ENCODE measurements at places on chromosomes 1 and 21.

DNA sequence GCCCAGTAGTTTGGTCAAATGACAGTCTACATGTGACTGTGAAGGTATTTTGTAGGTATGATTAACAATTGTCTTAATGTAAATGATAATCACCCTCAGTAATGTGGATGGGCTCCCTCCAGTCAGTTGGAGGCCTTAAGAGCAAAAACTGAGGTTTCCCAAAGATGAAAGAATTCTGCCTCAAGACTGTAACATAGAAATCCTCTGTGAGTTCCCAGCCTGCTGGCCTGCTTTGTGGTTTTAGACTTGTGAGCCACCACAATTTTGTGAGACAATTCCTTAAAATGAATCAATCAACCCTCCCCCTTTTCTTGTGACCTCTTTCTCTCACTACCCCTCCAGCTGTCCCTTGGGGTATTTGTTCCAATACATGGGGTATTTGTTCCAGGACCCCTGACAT, 226.4 kb upstream of the DPYD start:
- no peak for DNase-seq

GRCh38 chr21:39911286-39912199, 44.3 kb downstream of the PCP4 start:
- no peak for DNase-seq

DNA sequence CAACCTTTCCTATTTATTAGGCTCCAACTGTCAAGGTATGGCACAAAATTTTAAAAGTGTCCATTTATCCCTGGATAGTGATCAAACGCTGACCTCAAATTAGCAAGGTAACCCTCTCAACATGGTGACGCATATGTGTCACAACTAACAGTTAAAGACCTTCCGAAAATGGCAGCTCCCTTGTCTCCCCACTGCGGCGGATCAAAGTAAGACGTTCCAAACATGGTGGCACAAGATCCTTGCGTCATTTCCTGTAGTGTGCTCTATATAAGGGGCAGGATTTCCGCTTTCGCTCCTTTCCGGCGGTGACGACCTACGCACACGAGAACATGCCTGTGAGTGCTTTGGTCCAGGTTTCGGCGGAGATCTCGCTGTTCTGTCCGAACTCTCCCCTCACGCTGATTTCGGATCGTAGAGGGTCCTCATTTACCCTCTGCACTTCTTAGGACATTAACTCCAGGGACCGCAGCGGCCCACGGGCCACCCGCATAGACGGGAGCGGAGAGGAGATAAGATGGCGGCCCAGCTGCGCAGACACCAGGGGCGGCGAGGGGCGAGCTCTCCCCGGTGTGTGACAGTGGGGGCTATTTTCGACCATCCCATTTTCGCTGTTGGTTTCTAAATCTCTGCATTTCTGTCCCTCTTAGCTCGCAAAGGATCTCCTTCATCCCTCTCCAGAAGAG, at the start of gene RPS27:
Gene RPS27, plus strand, starts transcription at position 295 of the 683 bp plus-strand sequence. Its CDS starts 35 bp downstream, at position 330.
- peak; percentile 98 for DNase-seq

DNA sequence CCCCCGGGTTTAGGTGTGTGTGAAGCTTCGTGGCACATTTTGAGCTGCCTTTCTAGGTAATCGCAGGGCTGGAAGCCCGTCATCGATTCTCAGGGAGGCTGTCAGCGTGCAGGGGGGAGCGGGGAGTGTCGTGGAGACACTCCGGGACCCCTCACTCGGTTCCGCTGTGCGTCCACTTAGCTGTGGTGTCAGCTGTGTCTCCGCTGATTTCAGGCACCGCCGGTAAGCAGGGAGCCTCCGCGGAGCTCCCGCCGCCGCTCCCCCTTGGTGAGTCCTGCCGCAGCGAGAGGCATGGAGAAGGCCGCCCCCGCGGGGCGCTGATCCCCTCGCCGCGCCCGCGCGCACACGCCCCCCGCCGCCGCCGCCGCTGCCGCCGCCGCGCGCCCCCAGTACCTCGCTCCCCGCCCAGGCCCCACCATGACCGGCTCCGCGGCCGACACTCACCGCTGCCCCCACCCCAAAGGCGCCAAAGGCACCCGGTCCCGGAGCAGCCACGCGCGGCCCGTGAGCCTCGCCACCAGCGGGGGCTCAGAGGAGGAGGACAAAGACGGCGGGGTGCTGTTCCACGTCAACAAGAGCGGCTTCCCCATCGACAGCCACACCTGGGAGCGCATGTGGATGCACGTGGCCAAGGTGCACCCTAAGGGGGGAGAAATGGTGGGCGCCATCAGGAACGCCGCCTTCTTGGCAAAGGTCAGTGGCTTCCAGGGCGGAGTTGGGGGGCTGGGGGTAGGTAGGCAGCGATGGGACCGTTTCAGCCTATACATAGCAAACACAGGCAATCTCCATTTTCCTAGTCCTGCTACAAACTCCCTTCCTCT, 995 bp downstream of the VASH2 start:
- DNase-seq = no peak

DNA sequence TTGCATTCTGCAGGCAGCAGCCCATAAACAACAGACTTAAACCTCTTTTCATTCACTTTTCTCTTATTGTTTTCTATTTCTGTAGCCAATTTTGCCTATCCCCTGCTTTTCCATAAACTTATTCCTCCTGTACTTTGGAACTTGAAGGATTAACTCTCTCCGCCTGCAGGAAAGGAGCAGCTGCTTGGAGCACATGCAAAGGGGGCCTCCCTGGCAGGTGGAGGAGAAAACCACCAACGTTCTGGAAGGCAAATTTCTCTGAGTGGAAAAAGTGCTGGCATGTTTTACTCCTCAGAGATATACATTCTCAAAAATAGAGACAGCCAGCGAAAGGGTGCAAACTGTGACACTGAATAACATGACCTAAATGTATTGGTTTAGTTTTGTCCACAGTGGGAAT, 33.6 kb downstream of the RGS21 start:
- DNase-seq = no peak

DNA sequence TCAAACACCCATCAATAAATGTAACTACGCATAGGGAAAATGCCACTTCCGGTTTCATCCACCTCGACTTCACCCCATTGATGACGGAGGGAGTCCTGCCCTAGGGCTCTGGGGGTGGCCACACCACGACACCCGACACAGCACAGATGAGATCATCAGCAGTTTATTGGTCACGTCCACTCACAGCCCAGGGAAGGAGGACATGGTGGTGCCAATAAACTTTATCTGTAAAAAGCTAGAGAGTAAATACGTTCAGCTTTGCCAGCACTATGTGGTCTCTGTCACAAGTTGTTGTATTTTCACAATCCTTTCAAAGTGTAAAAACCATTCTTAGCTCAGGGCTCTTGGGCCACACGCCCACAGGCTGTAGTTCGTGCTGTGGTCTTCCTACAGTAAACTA, 16.3 kb downstream of the SETD4 start:
- DNase-seq = no peak

DNA sequence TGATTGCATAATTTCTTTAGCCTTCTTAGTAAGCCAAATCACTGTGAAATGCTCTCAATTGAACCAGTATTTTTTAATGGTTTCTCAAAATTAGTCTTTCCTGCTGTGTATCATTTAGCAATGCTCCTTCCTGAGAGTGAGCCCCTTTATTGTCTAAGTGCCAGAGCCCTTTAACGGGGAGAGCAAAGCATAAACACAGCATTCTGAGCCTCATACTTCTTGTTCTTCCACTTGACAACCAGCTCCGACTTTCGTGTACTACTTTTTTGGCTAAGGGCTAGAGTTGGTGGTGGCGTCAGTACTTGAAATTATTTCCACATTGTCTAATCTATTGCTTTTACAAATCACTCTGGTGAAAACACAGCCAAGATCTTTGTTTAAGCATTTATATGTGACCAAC, 299.0 kb downstream of the TPR start:
- no peak for DNase-seq

- DNase-seq = no peak
These were observed 108.1 kb upstream of the CSF3R start for GRCh38 chr1:36590771-36591170.

DNA sequence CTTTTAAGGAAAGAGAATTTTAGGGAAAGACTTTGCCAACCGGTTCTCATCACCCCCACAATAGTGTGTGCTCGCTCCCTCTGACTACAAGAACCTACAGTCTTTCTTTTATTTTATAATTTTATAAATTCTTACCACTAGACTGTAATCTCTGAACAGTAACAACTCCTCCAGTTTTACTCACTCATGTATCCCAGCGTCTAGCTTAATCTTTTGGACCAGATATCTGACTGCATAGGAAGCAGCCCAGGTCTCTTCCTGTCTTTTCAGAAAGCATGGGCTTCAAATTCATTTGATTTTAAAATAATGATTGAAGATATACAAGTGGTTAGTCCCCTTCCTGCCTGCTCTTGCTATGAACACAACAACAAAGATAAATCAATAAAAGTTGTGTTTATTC, 19.0 kb upstream of the DUSP10 start:
- no peak for DNase-seq
